ENCODE measurements at places on chromosomes 2 and 18. TPM values are rescaled to one million over a fixed set of nuclear protein-coding genes. Genes with fewer than 3 reads are reported as not detected.

The ZC3H6 gene
- total RNA-seq = 3.0 TPM

The SLC16A14 gene
- 0.22 TPM for total RNA-seq

The LRRTM4 gene
- not detected for total RNA-seq

The SERPINB11 gene
- not detected for total RNA-seq

The CCDC150 gene
- 18.1 TPM for total RNA-seq

The SOWAHC gene
- total RNA-seq = 3.6 TPM

The C2orf66 gene
- total RNA-seq = 0.27 TPM

The ATOH8 gene
- total RNA-seq = 12.7 TPM

The IGFBP2 gene
- 229 TPM for total RNA-seq

The ARHGAP25 gene
- total RNA-seq = 2.0 TPM

The DSG2 gene
- not detected for total RNA-seq

- DNase-seq = no peak
These were observed 618 bp upstream of the CHN1 start for GRCh38 chr2:175005733-175006264.

DNA sequence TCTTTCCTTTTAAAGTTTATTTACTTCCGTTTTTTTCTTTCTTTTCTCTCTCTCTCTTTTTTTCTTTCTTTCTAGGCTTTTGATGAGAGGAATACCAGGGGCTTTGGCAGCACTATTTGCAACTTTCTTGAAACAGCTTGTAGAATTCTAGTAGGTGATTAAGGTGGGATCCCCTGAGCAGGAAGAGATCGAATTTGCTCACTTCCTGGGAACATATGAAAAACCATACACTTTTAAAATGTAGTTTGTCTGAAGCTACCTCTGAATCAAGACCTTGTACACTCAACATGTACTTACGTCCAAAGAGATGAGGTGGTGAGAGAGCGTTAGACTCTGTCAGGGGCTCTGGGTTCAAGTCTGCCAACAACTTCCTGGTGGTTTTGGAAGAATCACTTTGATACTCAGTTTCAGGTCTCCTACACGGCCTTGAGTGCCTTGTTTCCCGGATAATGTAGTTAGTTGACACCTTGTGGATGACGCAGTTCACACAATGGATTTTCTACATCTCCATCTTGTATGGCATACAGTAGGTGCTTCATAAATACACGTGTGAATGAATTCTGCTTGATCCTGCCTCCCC, 229.1 kb downstream of the MYCN start:
- DNase-seq = no peak

DNA sequence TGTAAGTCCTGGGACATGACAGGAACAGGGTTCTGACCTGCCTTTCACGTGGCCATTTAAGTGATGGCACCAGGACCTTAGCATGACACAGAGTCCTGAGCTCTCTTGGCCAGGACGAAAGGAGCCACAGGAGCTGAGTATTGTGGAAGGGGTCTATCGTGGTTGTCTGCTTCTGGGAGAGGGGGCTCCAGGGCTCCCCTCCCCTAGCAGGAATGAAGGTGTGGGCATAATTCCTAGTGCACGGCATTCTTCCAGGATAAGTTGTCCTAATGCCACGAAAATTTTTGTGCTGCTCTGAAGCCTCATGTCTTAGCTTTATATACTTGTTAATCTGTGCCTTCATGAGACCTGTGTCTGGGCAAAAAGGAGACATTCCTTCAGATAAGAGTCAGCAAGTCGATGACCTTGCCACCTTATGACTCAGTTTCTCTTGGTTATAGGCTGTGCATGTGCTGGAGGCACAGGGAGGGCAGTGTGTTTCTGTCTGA, 17.1 kb downstream of the GATA6 start:
- DNase-seq = peak; percentile 40

GRCh38 chr2:144233317-144233716, 286.6 kb downstream of the ZEB2 start:
- no peak for DNase-seq

DNA sequence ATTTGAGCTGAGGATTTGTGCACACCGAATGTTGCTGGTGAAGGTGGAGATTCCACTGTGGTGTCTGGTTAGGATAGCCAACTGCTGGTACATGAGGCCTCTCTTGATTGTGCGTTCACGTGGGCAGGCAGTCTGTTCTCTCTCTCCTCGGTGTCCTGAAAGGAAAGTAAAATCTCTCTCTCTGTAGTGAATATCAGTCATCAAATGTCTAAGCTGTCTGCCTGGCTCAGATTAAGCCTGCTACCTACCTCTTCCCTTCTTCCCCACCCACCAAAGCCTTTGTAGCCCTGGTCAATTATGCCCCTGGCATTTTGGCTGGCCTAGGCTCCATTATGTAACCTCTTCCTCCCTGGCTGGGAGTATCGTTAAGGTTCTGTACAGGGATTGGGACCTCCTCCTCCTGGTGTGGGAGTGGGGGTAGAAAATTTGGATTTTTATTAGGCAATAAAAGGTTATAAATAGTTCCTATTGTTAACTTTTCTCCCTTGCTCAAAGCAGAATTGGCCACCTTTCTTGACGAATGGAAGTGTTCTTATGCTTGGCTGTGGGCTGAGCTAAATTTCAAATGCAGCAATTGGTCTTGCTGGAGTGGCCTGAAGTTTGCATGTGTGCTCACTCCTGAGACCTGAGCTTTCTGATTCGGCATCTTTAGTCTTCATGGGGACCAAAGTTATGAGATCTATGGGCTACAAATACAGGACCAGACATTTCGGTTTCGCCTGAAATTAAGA, 148.8 kb downstream of the WDSUB1 start:
- DNase-seq = no peak

GRCh38 chr2:15912203-15912602, 28.1 kb upstream of the MYCN start:
- peak; percentile 88 for DNase-seq

GRCh38 chr2:239285932-239286230, 114.9 kb downstream of the HDAC4 start:
- no peak for DNase-seq

- no peak for DNase-seq
These were observed 102.9 kb downstream of the RAB3GAP1 start for GRCh38 chr2:135154962-135155361.

- DNase-seq = no peak
These were observed 372.8 kb upstream of the ST6GAL2 start for GRCh38 chr2:107258531-107259407.

DNA sequence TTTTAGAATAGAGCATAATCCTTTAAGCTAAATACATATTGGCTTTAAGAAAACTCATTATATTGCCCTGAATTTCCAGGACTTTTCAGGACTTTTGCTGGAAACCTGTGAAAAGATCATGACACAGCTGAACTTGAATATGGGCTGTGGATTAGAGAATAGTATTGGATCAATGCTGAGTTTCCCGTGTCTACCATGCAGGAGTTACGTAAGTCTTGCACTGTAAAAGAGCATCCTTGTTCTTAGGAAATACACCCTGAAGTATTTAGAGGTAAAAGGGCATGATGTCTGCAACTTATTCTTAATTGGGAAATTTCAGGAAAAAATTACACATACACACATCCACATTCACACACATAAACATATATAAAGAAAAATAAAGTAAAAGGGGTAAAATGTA, 82.1 kb downstream of the ZFP36L2 start:
- DNase-seq = no peak

DNA sequence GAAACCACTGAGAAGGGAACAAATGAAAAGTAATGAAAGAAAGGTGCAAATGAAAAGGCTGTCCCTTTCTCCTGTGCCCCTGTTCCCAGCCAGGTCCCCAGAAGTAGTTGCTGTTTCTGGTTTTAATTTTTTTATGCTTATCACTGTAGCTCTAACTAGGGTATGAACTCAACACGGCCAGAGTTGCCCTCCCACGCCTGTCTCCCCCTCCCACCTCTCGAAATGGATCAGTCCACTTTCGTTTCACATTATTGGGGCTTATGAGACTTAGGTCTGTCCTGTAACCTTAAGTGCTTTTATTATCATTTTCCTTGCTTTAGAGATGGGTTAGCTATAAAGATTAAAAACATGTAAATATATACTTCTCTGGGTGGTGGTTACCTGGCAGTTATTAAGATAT, 8.6 kb downstream of the RBFA start:
- no peak for DNase-seq

DNA sequence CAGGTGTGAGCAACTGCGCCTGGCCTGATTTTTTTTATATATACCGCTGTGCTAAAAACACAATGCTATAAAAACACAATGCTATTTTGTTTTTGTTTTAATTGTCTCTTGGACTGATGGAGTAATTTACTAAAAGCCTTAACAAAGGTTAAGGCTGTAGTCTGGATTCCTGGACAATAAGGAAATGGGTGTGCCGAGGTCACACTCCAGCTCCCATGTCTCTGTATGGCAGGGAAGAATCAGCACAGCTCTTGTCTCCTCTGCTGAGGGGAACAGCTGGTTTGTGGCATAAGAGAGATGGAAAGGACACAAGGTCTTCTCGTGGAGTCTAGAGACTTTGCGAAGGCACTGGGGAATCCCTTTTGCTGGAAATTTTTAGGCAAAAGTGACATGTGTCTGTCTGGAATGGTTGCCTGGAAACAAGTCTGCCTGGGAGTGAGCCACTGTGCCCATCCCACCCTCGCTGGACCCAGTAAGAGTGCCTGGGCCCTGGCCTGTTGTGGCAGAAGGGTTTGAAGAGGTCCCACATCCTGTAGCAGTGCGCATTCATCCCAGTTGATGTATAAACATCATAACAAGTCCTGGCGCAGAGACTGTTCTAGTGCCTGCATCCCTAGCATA, 73.1 kb downstream of the MAPK4 start:
- no peak for DNase-seq

DNA sequence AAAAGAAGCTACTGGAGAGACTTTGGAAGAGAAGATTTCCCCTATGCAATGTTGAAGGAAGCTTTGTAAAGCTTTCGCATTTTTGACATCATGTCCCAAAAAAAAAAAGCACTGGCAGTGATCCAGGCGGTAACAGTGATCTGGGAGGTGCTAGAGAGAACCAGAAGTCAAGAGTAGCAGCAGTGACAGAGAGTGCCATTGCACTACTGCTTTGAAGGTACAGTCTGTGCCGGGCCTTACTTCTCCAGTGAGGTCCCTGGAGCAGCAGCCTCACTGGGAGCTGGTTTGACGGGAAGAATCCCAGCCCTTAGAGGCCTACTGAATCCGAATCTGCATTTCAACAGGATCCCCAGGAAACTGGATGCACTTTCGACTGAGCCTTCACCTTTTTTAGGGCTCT, 50.9 kb upstream of the ATL2 start:
- DNase-seq = no peak

DNA sequence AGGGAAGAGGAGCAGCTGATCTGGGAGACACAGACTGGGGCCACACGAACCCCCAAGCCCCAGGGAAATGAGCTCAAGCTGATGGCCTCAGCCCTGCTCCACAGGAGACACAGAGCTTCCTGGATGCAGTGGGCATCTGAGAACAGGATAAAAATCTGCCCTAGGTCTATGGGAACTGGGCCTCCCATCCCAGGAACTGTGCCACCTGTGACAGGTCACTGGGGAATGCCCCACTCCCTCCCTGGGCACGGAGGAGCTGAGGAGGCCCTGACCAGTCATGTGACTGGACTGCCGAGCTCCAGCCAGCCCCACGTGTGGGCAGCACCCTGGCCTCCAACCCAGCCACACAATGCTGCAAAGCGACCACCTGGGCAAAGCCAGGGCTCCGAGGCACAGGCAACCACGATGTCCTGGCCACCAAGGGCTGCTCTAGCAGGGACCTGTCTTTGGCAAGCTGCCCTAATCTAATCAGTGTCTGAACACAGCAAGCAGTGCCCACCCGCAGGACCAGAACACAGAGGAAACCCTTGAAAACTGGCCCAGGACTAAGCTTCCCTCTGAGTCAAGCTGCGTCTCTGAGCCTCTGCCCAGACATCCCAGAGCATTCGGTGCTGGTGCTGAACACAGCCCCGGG, 57.8 kb upstream of the ID2 start:
- DNase-seq = no peak
